ENCODE measurements at places on chromosomes 7 and 10.
A peak's percentile ranks its signal among the peaks of the same experiment; 100 is the strongest.

DNA sequence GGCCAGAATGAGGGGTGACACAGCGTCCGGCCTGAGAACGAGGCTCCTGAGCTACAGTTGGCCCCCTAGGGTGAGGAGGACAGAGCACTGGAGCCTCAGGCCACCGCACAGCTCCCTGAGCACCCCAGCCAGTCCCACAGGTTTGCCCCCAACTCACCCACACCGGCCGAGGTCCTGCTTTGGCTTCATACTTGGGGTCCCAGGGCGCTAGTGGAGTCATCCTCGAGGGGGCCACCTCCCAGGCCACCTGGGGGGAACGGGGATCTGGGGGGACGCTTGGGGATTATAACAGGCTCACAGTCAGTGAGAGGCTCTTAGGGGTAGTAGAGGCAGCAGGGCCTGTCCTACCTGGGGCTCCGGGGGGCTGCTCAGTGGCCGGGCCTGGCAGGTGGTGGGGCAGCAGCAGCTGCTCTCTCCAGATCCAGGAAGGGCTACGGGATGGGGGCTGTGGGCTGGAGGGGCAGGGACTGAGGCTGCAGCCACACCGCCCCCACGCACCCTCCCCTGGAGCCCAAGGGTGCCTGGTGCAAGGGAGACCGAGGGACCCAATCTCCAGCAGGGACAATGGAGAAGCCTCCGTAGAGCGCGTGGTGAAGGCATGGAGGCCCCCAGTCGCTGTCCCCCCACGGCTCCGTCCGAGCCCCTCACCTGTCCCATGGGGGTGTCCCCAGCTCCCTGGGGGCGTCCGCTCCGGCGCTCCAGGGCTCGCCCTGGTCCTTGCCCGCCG, 588 bp downstream of the SAP25 start:
- no peak for DNase-seq

GRCh38 chr7:33039257-33039902, 23.2 kb downstream of the NT5C3A start:
- DNase-seq: no peak

- peak; percentile 83 for DNase-seq
Observed at GRCh38 chr10:69327463-69328379, 49.4 kb downstream of the HK1 start.

- DNase-seq: no peak
Observed at GRCh38 chr7:105649727-105650381, 68.6 kb upstream of the EFCAB10 start.

- DNase-seq: no peak
Observed at GRCh38 chr7:5620459-5620881, 161.0 kb downstream of the RNF216 start.

GRCh38 chr7:5646846-5647245, 134.6 kb downstream of the RNF216 start:
- DNase-seq: no peak

DNA sequence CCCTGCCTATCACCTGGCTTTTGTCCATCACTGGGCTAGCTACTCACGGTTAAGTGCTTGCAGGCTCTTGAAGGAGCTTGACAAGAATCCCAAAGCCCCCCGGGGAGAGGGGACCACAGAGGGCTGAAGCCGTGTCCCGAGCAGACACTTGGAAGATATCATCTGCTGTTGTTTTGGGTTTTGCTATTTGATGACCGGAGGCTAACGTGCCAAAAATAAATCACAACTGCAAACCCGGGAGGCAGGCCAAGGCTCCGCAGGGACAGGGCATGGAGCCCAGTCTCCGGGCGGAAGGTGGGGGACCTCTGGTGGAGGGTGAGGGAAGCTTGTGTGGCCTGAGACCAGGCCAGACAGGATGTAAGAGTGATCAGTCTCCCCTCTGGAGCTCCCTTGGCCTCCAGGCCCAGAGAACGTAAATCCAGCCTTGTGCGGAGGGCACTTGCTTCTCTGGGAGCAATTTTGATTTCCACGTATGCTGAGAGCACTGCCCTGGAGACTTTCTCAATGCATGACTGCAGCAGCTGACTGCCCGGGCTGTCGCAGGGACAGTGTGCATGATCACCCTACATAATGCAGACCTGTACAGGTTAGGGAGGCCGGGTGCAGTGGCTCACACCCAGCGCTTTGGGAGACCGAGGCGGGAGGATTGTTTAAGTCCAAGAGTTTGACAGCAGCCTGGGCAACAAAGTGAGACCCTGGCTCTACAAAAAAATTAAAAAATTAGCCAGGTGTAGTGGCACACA, at the start of gene PHKG1:
TSS of gene PHKG1 (minus strand) at position 164 of the 743 bp plus-strand sequence. CDS start 4,011 bp downstream, outside the sequence.
- DNase-seq: no peak

GRCh38 chr7:127908430-127909258, 122.6 kb downstream of the LRRC4 start:
- no peak for DNase-seq

- DNase-seq: no peak
Observed at GRCh38 chr10:31999070-31999660, 57.1 kb downstream of the KIF5B start.

- DNase-seq: no peak
Observed at GRCh38 chr10:89481662-89482061, 53.7 kb downstream of the SLC16A12 start.

- no peak for DNase-seq
Observed at GRCh38 chr10:49550563-49550962, 11.6 kb upstream of the ERCC6 start.

Data from GF-D8 (cell line).